ENCODE measurements at places on chromosomes 2 and 18.

DNA sequence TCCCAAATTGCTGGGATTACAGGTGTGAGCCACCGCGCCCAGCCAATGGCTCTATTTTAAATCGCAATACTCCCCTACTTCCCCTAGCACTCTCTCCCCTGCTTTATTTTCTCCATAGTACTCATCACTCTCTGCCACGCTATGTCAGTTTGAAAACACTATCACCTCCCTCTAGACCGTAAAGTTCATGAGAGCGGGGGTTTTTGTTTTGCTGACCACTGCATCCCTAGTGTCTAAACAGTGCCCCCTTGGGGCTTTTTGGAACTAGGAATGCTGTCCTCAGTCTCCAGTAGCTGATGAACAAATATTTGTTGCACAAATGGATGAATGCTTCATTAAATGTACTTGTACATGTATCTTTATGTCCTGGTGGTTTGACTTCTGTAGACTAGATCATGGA is 44.1 kb downstream of the ATOH8 start:
- no peak for DNase-seq

DNA sequence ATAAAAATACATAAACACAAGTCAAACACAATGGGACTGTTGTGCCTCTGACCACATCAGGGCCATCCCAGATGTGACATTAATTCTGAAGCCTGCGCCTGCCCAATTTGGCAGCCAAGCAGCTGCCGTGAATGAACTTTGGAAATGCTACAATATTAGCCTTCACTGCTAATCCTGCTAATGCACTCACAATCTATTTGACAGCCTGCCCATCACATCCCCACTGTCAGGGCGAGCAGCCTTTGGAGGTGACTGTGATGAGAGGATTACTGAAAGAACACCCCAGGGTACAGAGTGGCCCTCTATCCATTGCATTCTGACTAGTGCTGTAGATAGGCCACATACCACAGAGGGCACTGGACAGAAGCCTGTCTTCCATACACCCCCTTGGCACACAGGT is 21.6 kb downstream of the OSR1 start:
- DNase-seq, result no peak

DNA sequence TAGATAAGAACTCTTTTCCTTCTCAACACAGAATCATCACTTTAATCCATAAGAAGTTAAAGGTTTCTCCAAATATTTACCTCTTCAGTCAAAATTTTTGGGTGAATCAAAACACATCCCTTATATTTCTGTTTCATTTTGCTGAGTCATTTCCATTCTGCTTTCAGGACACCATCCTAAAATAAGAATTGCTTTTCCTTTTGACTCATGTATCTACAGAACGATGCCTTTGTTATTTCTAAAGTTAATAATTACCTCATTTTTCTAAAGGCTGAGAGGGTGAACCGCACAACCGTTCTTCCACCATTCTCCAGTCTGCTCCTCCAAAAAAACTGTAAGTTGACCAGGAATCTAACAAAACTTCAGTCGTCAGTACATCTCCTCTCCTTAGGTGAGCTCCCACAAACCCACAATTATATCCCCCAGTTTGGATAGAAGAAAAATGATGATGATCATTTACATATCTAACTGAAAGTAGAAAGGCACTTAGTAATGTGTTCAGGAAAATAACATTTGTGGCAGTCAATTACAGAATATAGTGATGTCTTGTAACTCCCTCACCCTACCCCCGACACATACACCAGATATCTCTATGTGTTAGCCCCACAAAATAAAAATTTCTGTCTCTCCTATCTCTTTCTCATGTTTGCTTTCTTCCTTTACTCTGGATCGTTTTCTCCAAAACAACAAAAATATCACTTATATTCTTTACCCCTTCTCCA is 162.5 kb downstream of the RAD51AP2 start:
- no peak for DNase-seq

GRCh38 chr2:224658780-224659405 is 57.3 kb downstream of the CCDC195 start:
- no peak for DNase-seq

GRCh38 chr2:203786549-203787351 is 80.3 kb downstream of the CD28 start:
- no peak for DNase-seq

- no peak for DNase-seq
These were observed 31.0 kb upstream of the SLC9A2 start for GRCh38 chr2:102588213-102588939.

GRCh38 chr2:102358496-102358895 is 2.9 kb downstream of the IL18R1 start:
- no peak for DNase-seq

- DNase-seq, result no peak
These were observed 9.5 kb upstream of the CCDC68 start for GRCh38 chr18:54968807-54969206.

DNA sequence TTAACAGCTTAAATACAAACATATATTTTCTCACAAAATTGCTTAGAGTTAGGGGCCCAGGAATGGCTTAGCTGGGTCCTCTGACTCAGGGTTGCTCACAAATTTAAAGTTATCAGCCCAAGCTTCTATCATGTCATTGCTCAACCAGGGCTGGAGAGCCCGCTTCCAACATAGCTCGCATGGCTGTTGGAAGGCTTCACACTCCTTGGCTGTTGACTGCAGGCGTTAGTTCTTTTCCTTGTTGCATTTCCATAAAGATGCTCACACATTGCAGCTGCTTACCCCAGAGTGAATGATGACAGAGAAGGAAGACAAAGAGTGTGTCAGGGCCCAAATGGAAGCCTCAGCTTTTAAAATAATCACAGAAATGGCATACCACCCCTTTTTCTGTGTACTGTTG is 62.9 kb upstream of the TFPI start:
- no peak for DNase-seq

DNA sequence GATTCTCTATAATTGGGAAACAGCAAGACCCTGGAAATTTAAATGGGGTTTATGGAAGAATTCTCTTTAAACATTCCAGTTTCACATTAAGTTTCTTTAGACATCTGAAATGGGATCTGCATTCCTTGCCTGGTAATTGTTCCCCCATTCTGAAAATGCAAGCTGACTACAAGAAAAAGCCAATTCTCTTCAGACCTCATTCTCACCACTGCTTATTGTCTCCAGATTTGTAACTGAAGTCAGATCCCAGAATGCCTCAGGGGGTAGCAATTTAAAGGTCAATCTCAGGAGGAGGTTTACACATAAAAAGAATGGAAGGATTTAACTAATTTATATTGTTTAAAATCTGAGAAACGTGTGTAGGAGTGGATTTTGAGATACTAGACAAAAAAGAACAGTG is 41.2 kb downstream of the COL3A1 start:
- DNase-seq, result no peak

GRCh38 chr2:217004656-217005055 is 144.8 kb upstream of the TNP1 start:
- no peak for DNase-seq

- DNase-seq, result no peak
These were observed 54.3 kb downstream of the TTC32 start for GRCh38 chr2:19847486-19847885.

- DNase-seq, result no peak
These were observed 37.6 kb downstream of the C18orf63 start for GRCh38 chr18:74353169-74353775.

- no peak for DNase-seq
These were observed 133.7 kb downstream of the ALPK2 start for GRCh38 chr18:58495207-58495606.

DNA sequence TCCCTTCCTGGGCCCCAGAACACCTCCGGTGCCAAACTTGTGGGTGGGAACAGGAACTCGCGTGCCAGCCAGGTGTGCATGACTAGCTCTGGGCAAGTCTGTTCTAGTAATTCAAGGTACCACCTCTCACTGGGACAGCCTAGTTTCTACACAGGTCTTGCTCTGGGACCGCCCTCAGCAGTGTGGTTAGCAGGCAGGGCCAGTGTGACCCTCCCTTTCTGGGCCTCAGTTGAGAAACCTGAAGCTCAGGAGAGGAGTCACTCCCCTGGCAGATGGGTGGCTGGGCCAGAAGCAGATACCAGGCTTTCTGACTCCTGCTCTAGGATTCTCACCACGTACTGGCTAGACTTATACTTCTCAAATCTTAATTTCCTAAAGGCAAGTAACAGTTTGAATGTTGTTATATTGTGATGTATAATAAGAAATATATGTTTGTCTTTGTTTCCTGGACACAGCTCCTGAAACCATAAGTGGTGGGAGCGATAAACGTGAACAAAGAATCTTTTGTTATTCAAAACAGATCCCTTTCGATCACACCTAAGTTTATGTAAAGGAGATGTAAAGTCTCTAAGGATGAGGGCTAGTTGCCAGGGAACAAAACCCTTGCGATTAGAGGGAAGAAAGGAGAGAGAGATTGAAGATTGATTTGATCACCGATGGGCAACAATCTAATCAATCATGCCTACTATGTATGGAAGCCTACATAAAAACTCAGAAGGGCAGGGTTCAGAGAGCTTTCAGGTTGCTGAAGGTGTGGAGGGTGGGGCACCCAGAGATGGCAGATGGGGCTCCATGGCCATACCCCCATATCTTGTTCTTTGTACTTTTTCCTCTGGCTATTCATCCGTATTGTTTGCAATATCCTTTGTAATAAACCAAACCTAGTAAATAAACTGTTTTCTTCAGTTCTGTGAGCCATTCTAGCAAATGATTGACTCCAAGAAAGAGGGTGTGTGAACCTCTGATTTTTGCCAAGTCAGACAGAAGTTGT is 952 bp upstream of the UGT1A6 start:
- DNase-seq, result no peak

- DNase-seq, result no peak
These were observed 5.7 kb downstream of the DYSF start for GRCh38 chr2:71459084-71459431.

DNA sequence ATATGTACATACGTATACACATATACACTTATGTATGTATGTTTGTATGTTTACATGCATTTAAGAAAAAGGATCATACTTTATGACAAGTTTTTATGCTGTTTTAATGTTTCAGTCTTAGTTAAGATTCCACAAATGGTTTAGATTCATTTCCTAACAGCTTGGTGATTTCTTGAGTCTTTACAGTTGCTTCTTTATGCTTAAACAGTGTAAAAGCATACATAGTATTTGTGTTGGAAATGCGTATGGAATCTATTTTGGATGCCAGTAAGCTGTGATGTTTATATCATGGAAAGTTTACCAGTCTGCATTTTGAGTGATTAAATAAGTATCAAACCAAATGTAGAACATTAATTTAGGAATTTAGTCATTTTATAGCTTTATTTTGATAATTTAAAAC is 55.4 kb downstream of the AGFG1 start:
- DNase-seq, result no peak

DNA sequence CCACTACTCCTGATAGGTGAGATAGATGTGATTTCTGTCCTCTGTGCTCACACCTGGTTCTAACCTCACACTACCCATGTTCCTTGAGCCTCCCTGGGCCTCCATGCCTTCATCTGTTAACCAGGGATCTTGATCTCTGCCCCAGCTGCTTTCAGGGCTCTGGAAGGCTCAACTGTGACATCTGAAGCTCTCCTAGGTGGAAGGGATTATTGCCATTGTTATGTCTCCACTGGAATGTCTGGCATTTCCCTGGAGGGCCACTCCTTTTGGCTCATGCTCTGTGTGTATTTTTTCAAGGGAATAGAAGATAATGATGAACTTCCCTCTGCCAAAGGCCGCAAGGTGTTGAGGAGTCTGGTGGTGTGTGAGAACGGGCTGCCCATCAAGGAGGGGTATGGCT is 41.2 kb downstream of the PCARE start:
- no peak for DNase-seq

DNA sequence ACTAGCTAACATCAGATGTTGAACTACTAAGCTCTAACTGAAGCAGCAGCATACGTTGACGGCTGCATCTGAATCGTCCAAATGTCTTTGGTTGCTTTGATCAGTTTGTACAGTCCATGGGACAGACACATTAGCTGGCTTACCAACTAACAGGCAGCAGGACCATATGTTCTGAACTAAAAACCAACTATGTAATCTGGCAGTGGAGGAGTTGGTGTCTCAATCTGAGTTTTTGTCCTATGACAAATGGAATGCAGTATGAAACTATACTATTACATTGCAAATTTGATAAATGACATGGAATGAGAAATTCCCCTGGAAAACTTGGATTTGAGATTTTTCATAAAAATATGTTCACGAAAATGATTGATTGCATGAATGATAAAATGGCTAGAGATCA is 79.5 kb downstream of the EPHA4 start:
- no peak for DNase-seq

- no peak for DNase-seq
These were observed 521.8 kb upstream of the ID2 start for GRCh38 chr2:8159966-8160603.

DNA sequence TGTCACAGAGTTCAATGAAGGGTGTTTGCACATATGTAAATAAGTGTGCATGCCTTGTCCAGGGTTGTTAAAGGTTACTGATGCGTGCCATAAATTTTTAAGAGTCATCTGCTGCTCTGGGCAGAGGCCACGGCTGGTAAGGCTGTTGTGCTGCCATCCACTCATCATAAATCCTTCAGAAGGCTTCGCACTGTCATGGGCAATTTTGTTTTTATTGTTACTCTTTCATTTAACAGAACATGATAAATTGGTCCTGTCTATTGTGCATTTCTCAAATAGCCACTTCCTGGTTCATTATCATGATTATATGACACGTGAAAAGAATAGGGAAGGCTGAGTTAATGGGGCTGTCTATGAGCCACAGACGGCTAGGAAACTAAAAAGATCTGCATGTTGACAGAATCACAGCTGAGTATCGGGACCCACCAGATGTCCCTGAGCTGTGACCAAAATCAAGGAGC is 634.3 kb upstream of the SOX11 start:
- DNase-seq, result no peak

DNA sequence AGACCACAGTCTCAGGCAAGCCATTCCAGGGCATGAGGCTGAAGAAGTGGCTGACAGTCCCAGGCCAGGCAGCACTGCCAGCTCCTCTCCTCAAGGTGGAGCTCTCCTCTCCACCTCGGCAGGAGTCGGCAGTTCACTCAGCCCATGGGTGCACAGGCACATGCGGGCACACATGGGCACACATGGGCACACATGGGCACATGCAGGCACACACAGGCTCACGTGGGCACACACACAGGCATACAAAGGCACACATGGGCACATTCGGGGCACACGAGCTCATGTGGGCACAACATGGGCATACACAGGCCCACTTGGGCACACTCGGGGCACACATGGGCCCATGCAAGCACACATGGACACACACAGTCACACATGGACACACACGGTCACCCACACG is 65.3 kb upstream of the TAF1B start:
- DNase-seq, result no peak

DNA sequence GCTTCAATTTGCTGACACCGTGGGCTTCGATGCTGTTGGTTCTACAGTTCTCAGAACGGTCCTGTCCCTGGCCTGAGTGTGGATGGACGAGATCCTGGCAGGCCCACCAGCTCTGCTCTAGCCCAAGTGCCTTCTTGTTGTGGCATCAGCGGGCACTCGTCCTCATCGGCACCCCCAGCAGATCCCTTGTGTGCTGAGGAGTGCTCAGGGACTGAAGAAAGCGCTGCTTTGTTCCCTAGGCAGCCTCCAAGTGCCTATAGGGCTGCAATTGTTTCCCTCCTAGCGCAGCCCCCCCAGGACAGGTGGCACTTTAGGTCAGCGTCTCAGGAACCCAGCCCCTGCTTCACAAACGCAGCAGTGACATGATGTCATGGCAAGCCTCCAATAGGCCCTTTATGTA is 217.7 kb downstream of the AGAP1 start:
- no peak for DNase-seq
